Activated CD4-positive, alpha-beta T cell treated with anti-CD3 and anti-CD28 coated beads for 36 hours (primary cell): ENCODE measurements at places on chromosomes 3 and 15.

GRCh38 chr3:119597548-119598288 lies at the start of gene PLA1A:
Gene PLA1A, plus strand, starts transcription at chr3:119597885. Its CDS starts 29 bp downstream, at chr3:119597914.
- DNase-seq, result no peak

DNA sequence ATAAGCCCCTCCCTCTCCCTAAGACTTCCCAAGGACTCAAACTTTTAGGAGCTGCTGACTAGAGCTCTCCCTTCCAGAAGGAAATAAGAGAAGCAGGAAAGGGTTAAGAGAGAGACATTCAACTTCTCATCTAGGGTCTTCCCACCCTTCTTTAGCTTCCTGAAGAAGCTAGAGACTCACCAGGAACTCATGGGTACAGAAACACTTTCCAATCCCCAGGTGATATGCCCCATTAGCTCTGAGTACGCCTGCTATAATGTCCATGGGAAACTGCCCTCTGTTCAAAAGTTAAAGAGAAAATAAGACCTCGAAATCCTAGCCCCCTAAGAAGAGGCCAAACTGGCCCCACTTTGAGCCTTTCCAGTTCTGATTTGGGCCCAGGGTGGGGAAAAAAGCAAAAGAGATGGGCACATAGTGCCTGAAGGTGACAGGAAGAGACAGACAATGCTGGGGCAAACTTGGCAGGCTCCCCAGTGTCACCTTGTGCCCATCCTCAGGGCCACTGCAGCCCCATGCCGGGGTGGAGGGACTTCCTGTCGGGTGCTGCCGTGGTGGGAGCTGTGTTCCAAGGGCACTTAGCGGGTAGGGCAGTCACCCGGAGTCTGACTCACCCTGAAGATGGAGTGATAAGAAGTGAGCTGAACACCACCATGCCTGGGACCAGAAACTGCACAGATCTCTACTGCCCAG lies 29.5 kb downstream of the CCDC12 start:
- DNase-seq, result peak; percentile 78

DNA sequence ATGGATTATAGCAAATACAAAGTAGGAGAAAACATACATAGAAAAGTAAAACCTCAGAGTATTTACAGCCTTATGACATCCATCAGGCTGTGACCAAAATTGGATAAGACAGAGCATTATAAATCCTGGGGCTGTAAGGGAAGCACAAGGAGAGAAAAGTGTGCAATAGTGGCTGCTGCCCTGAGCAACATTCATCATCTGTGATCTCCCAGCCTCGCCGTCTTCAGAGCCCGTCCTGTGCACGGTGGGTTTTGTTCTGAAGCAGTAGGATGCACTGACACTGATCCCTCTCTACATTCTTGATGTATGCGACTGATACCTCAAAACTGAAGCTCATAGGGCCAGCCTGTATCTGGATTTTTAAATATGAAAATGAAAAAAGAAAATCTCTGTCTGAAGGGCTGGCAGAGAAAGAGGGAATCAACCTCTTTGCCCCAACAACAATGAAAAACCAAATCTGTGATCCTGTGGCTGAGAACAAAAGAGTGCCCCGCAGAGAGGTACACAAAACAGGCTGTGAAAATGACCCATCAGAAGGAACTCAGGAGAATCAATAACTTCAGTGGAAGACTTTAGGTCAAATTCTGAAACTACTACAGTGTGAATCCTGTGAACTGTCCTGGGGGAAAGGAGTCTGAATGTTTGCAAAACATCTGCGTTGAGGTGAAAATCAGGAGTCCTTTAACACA lies 8.2 kb upstream of the RTP4 start:
- DNase-seq, result no peak

- no peak for DNase-seq
These were observed 43.3 kb downstream of the CAPN3 start for GRCh38 chr15:42402455-42403205.

DNA sequence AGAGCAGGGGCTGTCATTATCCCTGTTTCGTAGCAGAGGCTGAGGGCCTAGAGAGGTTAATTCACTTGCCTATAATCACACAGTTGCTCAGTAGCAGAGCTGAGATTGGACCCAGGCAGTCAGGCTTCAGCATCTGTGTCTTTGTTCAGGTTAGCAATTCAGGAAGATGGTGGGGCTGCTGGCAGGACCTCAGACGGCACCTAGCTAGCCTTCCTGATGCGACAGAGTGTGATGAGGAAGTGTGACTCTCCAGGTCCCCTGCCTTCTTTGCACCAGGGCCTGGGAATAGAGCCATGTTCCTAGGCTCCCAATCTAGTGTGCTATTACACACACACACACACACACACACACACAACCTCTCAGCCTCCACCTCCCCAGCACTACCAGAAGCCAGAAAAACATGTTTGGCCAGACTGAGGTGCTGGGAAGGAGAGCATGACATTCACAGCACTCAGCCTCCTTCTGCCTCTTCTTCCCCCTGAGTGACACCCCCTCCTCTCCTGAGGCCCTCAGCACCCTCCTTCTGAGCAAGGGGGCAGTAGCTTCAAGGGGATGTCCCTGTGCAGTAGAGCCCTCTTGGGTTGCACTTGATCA lies 88.9 kb downstream of the TLE3 start:
- DNase-seq, result no peak

GRCh38 chr3:43879166-43879565 lies 188.4 kb downstream of the ABHD5 start:
- DNase-seq, result peak; percentile 31

DNA sequence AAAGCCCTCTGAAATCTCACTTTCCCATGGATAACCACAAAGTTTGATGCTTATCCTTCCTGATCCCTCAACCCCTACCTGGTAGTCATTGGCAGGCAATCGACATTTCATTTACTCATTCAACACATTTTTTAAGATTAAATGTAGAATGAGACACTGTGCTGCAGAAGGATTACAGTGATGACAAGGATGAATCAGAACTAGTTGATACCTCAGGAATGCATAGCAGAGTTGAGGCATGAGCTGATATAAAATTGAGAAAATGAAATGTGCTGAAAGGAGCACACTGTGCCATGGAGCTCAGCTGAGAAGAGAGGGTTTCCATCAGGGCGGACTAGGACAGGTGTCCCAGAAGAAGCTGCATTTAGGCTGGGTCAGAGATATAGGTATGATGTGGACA lies 48.9 kb upstream of the ACTL6A start:
- no peak for DNase-seq

- no peak for DNase-seq
These were observed 139.4 kb downstream of the LRRC28 start for GRCh38 chr15:99390667-99391066.

DNA sequence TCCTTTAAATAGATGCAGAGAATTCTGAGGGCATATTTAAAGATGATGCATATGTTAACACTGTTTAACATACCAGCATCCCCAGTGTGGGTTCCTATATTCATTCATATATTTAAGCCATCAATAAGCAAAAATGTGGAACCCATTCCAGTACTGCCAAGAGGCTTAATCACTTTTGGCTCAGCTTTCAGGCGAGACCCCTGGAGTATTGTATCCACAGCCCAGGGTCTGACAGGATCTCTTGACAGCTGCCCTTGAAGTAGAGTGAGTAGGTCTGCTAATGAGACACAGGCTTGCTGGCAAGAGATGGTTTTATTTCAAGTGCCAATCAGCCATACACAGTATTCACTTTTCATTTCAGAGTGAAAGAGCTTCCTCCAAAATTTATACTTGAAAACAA lies 367.3 kb downstream of the OCA2 start:
- DNase-seq, result no peak

GRCh38 chr15:40932156-40932555 lies 3.0 kb downstream of the DLL4 start:
- DNase-seq, result no peak

GRCh38 chr15:90680371-90680935 lies 36.7 kb upstream of the BLM start:
- no peak for DNase-seq

DNA sequence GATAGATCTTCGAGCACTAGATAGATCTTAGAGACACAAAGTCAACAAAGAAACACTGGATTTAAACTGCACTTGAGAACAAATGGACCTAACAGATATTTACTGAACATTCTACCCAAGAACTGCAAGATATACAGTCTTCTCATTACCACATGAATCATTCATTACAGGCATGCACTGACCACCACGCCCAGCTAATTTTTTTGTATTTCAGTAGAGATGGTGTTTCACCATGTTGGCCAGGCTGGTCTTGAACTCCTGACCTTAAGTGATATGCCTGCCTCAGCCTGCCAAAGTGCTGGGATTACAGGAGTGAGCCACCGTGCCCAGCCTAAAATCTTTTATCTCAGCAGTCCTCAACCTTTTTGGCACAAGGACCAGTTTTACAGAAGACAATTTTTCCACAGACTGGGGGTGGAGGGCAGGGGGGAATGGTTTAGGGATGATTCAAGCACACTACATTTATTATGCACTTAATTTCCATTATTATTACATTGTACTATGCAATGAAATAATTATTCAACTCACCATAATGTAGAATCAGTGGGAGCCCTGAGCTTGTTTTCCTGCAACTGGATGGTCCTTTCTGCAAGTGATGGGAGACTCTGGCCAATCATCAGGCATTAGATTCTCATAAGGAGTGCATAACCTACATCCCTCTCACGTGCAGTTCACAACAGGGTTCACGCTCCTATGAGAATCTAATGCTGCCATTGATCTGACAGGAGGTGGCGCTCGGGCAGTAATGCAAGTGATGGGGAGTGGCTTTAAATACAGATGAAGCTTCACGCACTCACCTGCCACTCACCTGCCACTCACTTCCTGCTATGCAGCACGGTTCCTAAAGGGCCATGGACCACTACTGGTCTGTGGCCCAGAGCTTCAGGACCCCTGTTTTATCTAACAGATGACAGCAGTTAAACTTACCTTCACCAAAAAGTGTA lies 21.7 kb downstream of the CSNK1G1 start:
- DNase-seq, result peak; percentile 55

DNA sequence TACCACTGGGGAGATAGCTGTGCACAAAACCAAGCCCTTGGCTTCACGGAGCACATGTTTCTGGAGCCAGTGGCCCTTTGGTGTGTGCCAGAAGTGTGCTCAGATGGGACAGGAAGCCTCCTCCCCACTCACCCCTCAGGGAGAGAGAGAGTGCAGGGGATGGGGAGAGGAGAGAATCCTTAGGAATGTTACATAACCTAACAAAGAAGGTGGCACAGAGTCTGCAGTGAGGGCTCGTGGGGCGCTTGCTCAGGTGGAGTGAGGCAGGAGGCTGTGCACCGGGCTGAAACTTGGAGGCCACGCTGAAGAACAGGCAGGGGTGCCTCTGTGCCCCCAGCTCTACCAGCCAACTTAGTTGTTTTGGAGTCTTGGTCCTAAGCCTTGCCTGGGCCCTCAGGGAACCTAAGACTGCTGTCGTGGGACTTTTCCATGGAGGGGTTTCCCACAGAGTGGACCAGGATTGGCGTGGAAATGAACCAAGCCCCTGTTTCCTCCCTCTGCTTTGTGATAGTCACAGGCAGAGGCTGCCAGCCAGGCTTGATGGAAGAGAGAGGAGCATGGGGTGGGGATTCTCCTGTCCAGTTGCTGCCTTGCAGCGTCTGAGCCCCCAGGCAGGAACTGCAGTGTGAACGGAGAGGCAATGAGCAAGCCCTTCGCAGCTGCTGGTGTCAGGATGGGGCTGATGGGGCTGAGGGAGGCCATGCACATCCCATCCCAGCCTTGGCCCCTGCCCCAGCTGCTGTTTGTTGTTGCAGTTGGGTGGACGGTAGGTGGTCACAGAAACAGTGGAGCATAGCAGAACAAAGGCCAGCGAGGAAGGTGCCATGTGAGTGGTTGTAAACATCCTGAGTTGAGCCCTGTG lies 32.7 kb downstream of the PDIA5 start:
- no peak for DNase-seq

GRCh38 chr3:126018545-126018944 lies 49.6 kb downstream of the ROPN1B start:
- no peak for DNase-seq

DNA sequence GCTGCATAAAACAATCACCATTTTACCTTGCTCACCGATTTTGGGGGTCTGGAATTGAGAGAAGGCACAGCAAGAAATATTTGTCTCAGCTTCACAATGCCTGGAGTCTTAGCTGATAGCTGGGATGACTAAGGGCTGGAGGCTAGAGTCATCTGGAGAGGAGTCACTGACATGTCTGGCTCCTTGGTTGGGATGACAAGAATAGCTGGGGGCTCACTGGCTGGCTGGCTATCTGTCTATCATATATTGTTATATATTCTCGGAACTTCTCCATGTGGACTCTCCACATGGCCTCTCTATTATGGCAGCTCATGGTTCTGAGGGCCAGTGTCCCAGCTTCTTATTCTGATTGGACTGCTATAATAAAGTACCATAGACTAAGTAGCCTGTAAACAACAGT lies 20.0 kb upstream of the TRIM71 start:
- no peak for DNase-seq

DNA sequence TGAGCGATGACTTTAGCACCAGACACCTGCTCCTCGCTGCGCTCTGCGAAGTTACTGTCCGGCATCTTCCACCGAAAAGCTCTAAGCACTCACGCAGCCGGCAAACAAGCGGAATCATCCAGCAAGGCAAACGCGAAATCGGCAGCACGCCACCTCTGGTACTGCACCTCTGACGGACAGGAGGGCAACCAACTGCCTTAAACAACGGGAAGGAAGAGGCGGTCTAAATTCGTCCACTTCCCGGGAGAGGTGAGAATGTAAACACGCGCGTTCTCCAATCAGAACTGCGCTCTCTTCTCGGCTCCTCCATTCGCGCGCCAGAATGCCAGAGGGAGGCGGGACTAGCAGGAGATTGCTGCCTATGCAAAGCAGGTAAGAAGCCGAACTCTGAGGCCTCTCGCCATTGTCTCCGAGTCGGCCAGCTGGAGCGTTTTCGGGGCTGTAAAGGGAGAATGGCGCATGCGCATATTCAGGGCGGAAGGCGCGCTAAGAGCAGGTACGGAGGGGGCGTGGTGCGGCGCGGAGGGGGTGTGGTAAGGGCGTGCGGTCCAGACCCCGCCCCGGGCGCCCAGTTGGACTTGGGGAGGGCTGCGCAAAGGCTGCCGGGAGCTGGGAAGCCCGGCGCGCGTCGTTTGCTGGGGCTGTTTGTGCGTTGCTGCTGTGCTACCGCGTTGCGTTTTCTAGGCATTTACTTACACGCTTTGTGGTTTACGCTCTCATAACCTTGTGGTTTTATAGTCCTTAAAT lies at the start of the genes BTD and HACL1:
Gene BTD, plus strand, starts transcription at position 347 of the 747 bp plus-strand sequence. CDS start 33,695 bp downstream, outside the sequence.
Gene HACL1, minus strand, starts transcription at position 171 of the 747 bp plus-strand sequence. Its CDS starts 106 bp downstream, at position 65.
- peak; percentile 99 for DNase-seq

GRCh38 chr3:115321400-115321805 lies 174.3 kb upstream of the ZBTB20 start:
- no peak for DNase-seq

- DNase-seq, result no peak
These were observed 199.1 kb downstream of the FOXP1 start for GRCh38 chr3:71384388-71384787.

- no peak for DNase-seq
These were observed 442.8 kb upstream of the ARRDC4 start for GRCh38 chr15:97517737-97518136.
